Central memory CD8-positive, alpha-beta T cell (primary cell): ENCODE measurements at places on chromosomes 13 and 19.

- DNase-seq, result no peak
These were observed 1445.7 kb downstream of the UQCRFS1 start for GRCh38 chr19:27767234-27767633.

- DNase-seq, result no peak
These were observed 15.3 kb upstream of the LILRA2 start for GRCh38 chr19:54558339-54558738.

DNA sequence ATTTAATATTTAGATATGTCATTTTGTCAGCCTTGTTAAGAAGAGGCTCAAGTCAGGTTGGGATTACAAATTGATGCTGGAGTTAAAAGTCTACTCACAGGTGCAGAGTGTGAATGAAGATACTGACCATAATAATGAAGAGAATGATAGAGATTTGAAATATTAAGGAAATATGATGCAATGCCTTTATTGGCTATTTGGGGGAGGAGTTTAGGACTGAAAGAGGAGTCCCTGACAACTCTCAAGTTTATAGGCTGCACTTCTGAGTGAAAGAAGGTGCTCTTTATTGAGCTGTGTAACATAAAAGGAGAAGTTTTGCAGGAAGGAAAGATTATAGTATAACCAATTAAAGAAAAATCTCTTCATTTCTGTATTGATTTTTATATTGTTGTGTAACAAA lies 827.7 kb upstream of the PCDH9 start:
- DNase-seq, result no peak

DNA sequence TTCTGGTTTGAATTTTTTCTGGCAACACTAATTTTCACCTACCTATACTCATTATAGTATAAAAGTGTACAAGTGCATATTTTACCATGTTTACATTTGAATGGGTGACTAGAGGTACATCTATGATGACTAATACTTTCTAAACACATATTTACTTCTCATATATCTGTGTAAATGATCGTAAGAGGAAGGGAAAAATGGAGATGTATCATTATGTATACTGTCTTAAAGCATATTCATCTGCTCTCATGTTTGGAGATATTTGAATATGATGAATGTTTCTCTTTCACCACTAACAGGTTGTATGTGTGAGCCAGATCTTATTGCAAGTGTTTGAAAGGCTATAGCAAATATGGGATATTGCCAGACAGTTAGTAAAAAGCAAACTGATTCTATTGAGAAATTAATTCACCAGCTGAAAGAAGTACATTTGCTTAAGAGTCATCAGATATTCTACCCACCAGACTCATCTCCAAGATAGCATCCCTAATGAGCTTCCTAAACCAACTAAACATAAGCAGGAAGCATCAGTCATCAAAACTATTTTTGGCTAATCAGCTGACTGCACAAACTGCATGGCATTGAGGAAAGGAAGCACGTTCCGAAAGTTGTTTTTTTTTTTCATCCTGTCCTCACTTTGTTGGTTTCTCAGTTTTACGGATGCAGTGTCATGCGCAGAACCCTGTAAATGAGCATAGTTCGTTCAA lies 738.2 kb downstream of the GPC5 start:
- no peak for DNase-seq

- no peak for DNase-seq
These were observed 12.5 kb upstream of the MZF1 start for GRCh38 chr19:58585442-58586132.

GRCh38 chr13:97566907-97567306 lies 132.9 kb downstream of the RAP2A start:
- DNase-seq, result no peak

DNA sequence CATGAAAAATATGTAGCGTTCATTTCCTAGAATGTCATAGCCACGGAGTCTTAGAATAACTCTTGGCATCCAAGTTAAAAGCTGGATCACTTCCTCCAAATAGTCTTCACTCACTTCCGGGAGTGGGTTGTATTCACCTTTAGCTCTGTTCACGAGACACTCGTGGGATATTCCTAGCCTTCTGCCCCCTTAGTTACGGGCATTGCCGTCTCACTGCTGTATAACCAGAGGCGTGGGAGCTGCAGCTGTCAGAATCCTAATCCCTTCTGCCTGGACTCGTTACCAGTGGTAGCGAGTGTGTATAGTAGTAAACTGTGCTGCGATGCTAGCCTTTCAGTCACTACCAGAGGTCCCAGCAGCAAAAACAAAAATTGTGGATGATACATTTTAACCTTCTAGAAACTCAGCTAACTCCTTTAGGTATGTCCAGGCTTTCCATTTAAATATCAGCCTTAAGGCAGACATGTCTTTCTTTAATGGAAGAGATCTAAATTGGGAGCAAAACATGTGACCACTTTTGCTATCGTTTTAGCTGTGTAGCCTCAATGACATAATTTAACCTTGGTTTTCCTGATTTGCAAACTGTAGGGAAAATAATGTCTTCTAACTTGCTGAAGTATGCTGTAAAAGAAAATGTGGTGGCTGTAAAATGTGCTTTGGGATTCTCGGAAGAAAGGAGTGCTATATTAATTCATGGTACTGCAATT lies 34.1 kb downstream of the ERCC5 start:
- no peak for DNase-seq

GRCh38 chr13:58989556-58989955 lies 1174.2 kb downstream of the DIAPH3 start:
- no peak for DNase-seq

- no peak for DNase-seq
These were observed 33.8 kb upstream of the SGCG start for GRCh38 chr13:23146811-23147625.

- DNase-seq, result no peak
These were observed 13.0 kb downstream of the YIPF2 start for GRCh38 chr19:10915130-10916091.

DNA sequence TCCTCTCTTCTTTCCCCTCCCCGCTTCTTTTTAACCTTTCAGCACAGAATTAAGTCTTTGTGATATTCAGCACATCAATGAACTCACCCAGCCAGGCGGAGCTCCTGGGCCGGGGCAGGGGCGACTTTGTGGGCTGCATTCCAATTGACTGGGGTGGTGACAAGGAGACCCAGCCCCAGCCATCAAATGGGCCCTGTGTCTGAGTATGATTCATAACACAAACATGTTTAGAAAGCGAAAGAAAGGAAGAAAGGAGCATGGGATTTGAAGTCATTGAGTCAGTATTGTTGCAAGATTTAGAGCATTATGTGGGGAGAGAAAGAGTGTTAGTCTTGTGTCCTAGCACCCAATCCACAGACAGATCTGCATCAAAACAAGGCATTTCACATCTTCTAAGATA lies 185.3 kb downstream of the LHFPL6 start:
- DNase-seq, result no peak

DNA sequence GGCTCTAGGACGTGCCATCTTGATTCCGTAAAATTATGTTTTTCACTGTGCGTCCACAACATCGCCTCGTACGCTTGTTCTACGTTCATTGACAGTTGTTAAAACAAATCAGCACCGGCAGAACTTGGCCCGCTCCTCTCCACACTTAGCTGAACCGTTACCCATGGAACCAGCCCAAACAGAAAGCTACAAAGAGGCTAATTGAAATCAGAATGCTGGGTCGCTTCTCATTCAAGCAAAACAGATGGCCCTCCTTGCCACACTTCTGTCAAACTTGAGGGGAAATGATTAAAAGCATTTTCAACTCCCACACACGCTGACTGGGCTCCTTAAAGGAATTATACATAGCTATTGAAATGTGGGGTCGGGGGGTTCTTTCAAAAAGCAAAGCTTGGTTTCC lies 71.6 kb downstream of the TM9SF2 start:
- no peak for DNase-seq

GRCh38 chr13:44768239-44768638 lies 192.1 kb upstream of the TSC22D1 start:
- DNase-seq, result no peak

DNA sequence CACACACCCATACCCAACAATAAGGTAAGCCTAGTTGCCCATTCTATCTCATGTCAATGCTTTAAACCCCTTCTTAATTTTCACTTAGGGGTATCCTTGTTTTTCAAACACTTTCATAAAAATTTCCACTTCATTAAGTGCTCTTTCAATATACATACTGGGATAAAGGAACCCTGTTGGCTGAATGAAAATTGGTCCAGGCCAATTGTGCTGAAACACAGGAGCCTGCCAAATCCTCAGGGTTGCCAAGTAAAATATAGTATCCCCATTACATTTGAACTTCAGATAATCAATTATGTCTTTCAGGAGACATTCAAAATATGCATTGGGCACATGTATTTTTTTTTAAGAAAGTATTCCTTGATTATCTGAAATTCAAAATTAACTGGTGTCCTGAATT lies 1131.1 kb downstream of the SLITRK1 start:
- no peak for DNase-seq

DNA sequence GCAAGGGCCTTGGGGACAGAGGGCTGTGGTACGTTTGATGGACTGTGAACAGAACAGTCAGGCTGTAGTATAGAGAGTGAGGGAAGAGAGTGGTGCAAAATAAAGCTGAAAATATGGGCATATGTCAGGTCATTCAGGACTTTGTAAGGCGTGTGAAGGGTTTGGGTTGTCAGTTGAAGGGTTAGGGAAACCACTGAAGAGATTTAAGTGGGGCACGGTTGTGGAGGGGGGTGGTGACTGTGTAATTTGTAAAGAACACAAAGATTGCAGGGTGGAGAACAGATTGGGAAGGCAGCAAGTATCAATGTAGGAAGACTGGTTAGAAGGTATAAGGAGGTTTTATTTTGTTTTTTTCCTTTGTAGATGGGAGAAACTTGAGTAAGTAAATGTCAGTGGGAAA lies 349.8 kb downstream of the DLEU7 start:
- no peak for DNase-seq

DNA sequence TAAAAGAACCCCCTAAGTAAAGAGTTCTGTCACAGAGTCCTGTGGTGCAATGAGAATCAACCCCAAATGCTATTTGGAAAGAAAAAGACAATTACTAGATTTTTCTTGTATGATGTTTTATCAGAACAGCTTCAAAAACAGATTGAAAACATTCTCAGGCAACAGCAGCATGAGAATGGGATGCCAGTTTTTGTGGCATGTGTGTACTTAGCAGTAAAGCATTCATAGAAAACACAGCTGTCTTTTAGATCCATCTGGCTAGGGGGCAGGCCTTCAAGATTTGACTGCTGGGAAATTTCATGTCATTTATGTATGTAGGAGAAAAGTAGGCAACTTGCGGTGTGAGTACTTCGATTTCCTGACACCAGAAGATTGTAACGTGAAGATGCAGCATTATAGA lies 170.5 kb upstream of the HTR2A start:
- DNase-seq, result no peak

- no peak for DNase-seq
These were observed 165.6 kb downstream of the DLEU7 start for GRCh38 chr13:50677687-50678463.

- no peak for DNase-seq
These were observed 67.4 kb downstream of the STK24 start for GRCh38 chr13:98509271-98510155.

GRCh38 chr19:31092274-31092673 lies 257.0 kb downstream of the TSHZ3 start:
- no peak for DNase-seq

GRCh38 chr13:101572456-101572855 lies 120.0 kb downstream of the ITGBL1 start:
- no peak for DNase-seq

DNA sequence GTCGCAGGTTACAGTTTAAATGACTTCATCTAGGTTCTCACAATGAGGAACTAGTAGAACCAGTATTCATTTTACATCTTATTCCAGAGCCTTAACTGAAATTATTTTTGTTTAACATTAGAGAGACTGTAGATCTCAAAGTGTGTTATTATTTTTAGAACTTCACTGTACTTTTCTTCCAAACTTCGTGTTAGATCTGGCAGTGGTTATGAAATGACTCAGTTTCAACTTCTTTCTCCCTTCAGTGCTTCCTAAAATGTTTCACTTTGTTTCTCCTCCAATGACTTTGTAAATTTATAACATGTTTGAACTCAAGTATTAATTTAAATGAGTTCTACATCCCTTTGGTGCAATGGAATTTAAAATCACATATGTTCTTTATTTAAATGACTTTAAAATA lies 139.3 kb downstream of the PCDH9 start:
- DNase-seq, result no peak

- no peak for DNase-seq
These were observed 430.5 kb downstream of the SLITRK6 start for GRCh38 chr13:85368686-85369085.

DNA sequence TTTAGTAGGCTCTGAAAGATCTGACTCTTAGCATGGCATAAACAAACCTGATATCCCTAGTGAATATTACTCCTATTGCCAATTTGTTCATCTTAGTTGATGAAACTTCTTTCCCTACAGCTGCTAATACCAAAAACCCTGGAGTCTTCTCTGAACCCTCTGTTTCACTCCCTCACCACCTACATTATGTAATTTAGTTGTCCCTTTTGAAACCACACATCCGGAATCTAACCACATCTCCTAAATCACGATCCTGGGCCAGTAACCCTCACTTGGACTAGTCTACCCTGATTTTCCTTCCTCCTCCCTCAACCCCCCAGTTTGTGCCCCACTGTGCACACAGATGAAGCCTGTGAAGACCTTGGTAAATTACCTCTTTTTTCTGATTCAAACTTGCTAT lies 1.2 kb downstream of the ZNF256 start:
- no peak for DNase-seq

DNA sequence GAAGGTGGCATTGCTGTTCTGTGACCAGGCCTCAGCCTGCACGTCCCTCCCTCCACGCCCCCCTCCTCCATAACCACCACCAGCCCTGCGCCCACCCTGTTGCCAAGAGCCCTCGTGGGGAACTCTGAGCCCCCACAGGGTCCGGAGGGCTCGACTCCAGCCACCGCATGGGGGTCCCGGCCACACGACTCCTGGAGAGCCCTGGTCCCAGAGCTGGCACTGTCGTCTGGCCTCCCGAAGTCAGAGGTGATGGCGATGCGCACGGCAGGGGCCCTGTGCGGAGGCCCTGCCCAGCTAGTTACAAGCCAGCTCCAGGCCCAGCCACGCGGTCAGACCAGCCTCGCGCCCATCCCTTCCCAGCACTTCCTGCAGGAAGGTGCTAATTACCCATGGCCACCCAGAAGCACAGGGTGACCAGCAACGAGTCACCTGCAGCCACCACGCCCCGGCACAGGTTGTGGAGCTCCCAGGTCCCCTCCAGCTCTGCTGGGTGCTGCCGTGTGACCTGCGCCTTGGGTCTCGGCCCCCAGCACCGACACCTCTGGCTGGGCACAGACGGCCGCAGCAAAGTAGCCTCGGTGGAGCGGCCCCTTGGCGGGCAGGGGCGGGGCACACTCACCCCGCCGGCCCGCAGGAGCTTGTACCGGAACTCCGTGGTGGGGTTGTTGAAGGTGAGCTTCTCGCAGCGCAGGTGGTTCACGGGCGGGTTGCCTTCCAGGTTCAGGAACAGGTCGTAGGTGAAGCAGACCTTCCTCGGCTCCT lies 49.6 kb downstream of the MLLT1 start:
- no peak for DNase-seq
